ENCODE measurements at places on chromosomes 1 and 21.

- H3K36me3 ChIP-seq: peaks cover 3% of the 10 kb centered on the region
- peaks cover 38% of the 10 kb centered on the region for H3K4me1 ChIP-seq
- H3K27me3 ChIP-seq: no peaks in the 10 kb centered on the region
- DNase-seq: no peak
These were observed 1.7 kb downstream of the TRPM2 start for GRCh38 chr21:44354775-44355771.

- no peaks in the 10 kb centered on the region for H3K4me1 ChIP-seq
- H3K36me3 ChIP-seq: no peaks in the 10 kb centered on the region
- DNase-seq: no peak
- no peak overlapping the region for H3K4me3 ChIP-seq
- no peak overlapping the region for H3K27ac ChIP-seq
These were observed 55.9 kb upstream of the SAMD13 start for GRCh38 chr1:84245563-84245962.

- peak overlapping the region; percentile 45 for H3K4me3 ChIP-seq
- H3K27ac ChIP-seq: peak overlapping the region; percentile 98
- H3K36me3 ChIP-seq: peaks cover 2% of the 10 kb centered on the region
These were observed 14.8 kb upstream of the NCMAP start for GRCh38 chr1:24540906-24541710.

GRCh38 chr1:5981009-5981380, 11.2 kb downstream of the NPHP4 start:
- DNase-seq: no peak
- H3K27me3 ChIP-seq: no peaks in the 10 kb centered on the region
- peaks cover 16% of the 10 kb centered on the region for H3K4me1 ChIP-seq
- no peak overlapping the region for H3K27ac ChIP-seq
- H3K36me3 ChIP-seq: peaks cover 2% of the 10 kb centered on the region
